ENCODE measurements at places on chromosomes 6 and 20.

GRCh38 chr6:32868257-32868788 lies 14.3 kb downstream of the PSMB9 start:
- DNase-seq, result peak; percentile 74

DNA sequence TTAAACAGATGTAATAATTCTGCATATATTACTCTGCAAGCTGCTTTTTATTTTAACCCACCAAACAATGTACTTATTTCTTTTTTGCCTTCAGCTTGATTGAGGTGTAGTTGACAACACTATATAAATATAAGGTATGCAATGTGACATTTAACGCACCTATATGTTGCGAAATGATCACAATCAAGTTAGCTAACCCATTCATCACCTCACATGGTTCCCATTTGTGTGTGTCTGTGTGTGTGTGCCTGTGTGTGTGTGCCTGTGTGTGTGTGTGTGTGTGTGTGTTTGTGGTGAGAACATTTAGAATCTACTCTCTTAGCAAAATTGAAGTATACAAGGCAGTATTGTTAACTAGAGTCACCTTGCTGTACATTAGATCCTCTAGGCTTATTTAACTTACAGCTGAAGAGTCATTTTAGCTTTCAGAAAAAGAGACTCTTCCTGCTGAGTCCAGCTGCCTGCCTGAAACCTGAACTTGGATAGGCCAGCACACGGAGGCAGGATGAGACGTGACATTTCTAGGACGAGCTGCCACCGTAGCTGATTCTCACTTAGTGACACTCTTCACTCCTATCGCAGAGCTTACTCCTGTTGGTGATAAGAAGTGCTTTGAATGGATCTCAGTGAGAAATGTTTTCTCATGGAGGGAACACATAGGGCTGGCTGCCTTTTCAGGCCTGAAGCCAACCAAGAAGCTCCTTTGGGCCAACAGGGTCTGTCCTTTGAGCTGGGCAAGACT lies 126.5 kb upstream of the RIPOR2 start:
- no peak for DNase-seq

DNA sequence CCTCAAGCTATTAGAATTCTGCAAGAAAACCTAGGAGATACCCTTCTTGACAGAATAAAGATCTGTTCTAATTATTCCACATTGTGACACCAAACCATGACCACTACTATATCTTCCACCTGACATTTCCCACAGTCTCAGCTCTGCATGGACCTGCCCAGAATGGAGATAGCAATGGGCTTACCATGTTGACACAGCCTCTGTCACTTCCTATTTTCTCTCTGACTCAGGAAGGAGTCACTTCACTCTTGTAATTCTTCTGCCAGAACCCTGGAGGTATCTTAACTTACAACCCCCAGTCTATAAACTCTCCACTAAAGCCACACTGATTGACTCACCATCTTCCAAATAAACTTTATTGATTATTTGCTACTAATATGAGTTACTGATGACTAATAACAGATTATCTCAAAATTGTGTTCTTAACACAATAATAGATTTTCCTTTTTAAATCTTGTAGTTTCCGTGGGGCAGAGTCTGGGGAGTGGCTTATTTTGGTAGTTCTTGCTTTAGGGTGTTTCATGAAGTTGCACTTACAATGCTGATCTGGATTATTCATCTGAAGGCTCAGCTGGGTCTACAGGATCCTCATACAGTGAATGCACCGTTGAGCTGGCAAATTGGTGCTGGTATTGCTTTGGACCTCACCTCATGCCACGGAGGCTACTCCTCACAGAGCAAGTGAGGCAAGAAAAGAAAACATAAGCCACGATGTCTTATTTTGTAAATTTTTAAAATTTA lies 869.9 kb downstream of the KIF16B start:
- no peak for DNase-seq

DNA sequence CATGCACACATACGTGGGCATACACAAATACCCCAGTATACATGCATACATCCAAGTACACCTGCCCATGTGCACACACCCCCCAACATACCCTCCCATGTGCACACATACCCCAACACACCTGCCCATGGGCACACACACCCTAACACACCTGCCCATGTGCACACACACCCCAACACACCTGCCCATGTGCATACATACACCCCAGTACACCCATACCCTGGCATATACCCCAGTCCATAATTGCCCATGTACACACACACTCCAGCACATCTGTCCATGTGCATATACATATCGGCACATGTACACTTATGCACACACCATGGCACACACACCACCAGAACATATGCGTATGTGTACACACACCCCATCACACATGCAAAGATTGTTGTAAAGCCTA lies 475.2 kb downstream of the PREX1 start:
- no peak for DNase-seq

- DNase-seq, result no peak
These were observed 1.5 kb upstream of the MAPK13 start for GRCh38 chr6:36128793-36129192.

- DNase-seq, result no peak
These were observed 85.6 kb downstream of the PFDN4 start for GRCh38 chr20:54293526-54293925.

DNA sequence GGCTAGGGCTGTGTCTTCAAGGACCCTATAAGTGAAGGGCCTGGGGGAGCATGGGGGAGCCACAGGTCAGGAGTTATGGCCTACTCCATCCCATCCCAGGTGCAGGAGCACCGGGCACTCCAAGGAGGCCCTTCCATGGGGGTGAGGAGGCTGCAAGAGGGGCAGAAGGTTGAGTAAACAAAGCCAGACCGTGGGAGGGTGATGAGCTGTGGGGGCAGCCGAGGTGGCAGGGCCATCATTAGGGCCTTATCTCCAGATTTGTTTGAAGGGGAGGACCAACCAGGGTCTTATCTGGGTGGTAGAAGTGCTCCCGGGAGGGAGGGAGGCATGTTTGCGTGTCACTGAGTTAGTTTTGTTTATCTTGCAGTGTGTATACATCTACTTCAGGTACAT lies 2.1 kb upstream of the FAM83C start:
- DNase-seq, result no peak

GRCh38 chr6:139161817-139162284 lies 27.0 kb downstream of the HECA start:
- DNase-seq, result peak; percentile 29

- DNase-seq, result no peak
These were observed 98.8 kb downstream of the RTN4IP1 start for GRCh38 chr6:106530502-106530901.

DNA sequence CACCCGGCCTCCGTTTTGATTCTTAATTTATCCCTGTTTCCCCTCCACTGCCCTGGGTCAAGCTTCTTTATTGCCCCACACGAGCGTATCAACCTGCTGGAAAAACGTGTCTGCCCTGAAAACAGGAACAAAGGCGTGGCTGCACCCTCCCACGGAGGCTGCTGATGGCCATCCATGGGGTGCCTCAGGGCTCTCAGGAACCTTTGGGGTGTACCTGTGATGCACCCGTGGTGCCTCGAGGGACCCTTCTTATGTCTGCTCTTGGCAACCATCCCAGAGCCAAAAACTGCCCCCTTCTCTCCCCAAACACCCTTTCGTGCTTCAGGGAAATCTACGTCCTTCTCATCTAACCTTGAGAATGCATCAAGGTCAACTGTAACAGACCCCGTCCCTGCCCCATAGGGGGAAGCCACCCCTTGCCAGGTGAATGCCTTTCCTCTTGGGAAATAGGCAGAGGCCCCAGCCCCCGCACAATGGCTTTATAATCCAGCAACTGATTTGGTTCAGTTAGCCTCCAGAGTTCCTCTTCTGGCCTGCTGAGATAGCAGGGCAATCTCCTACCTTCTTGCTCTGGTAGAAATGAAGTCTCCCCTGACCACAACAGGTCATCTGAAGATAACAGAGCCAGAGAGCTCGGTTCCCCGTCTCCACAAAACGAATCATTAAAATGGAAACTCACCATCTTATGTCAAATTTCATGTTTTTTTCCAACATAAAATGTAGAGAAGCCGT lies 29.4 kb downstream of the PSMG4 start:
- no peak for DNase-seq

DNA sequence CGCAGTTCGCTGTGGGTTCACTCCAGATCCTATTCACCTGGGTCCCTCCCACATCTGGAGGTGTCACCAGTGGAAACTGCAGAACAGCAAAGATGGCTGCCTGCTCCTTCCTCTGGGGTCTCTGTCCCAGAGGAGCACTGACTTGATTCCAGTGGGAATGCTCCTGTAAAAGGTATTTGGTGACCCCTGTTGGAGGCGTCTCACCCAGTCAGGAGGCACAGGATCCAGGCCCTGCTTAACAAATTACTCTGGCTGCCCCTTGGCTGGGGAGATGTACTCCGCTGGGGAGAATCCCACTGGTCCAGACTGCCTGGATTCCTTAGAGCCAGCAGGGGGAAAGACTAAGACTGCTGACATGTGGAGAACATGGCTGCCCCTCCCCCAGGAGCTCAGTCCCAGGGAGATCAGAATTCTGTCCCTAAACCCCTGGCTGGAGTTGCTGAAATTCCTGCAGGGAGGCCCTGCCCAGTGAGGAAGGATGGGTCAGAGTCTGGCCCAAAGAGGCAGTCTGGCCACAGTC lies 483.0 kb downstream of the CBLN4 start:
- no peak for DNase-seq

DNA sequence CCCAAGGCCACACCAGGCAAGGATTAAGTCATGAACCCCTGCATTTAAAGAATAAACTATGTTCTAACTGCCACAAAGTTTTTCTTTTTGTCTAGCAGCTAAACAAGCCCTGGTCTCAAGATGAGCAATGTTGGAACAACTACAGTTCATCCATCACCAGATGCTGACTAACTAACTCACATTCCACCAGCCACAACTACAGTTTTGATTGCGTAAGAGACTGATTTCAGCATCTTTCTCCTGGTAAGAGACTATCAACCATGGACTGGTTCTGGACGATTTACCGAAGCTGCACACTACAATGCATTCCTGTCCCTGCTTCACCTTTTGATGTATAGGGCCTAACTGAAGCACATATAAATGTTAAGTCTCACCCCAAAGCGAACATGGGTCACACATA lies 43.0 kb downstream of the F13A1 start:
- DNase-seq, result no peak

- no peak for DNase-seq
These were observed 20.7 kb downstream of the TXLNB start for GRCh38 chr6:139271056-139271455.

DNA sequence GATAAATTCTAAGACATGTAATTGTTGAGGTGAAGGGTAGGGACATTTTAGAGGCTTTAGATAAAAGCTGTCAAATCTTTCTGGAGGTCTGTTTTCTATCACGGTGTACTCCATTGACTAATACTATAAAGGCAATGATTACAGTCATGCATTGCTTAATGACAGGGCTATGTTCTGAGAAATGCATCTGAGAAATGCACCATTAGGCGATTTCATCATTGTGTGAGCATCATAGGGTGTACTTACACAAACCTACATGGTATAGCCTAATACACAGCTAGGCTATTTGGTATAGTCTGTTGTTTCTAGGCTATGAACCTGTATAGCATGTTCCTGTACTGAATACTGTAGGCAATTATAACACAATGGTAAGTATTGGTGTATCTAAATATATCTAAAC lies 71.3 kb upstream of the FYN start:
- no peak for DNase-seq

GRCh38 chr6:164216839-164217238 lies 802.3 kb downstream of the QKI start:
- no peak for DNase-seq

GRCh38 chr20:7231303-7231702 lies 463.8 kb downstream of the BMP2 start:
- DNase-seq, result no peak

DNA sequence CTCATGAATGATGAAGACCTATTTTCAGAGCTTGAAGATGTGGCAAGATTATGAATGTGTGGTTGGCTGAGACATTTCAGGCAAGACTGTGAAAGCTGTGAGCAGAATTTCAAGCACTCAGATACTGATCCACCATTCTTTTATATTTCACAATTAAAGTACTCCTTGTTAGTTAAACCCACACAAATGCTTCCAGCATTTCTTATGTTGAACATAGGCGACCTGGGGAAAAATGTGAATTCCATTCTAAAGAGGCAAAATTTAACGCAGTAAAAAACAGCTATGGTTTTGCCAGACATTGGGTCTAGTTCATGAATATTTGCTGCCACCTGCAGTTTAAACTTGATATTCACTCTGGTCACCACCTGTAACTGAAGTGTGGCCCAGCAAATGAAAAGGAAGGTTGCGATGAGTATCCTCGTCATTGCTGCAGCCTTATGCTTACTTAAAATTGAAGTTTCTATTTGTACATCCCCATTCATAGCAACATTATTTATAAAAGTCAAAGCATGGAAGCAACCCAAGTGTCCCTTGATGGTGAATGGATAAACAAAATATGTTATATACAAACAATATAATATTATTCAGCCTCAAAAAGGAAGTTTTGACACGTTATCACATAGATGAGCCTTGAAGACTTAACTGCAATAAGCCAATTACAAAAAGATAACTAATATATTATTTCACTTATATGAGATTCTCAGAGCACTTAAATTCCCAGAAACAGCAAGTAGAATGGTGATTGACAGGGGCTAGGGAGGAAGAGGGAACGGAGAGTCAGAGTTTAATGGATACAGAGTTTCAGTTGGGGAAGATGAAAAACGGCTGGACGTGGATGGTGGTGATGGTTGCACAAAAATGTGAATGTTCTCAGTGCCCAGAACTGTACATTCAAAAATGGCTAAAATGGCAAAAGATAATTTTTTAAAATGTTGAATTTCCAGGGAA lies 32.4 kb upstream of the FAM184A start:
- no peak for DNase-seq

GRCh38 chr6:8481727-8482126 lies 46.4 kb upstream of the SLC35B3 start:
- no peak for DNase-seq

GRCh38 chr6:153625089-153625488 lies 414.0 kb upstream of the OPRM1 start:
- DNase-seq, result no peak

- DNase-seq, result no peak
These were observed 9.9 kb downstream of the PRIM2 start for GRCh38 chr6:57327311-57327710.

- DNase-seq, result no peak
These were observed 38.1 kb downstream of the B4GALT5 start for GRCh38 chr20:49675368-49676151.

- no peak for DNase-seq
These were observed 1.7 kb downstream of the SLC22A3 start for GRCh38 chr6:160349814-160350350.

- DNase-seq, result no peak
These were observed 646 bp upstream of the CPNE5 start for GRCh38 chr6:36839749-36840431.

- DNase-seq, result no peak
These were observed 50.0 kb downstream of the GJA10 start for GRCh38 chr6:89944181-89944755.

DNA sequence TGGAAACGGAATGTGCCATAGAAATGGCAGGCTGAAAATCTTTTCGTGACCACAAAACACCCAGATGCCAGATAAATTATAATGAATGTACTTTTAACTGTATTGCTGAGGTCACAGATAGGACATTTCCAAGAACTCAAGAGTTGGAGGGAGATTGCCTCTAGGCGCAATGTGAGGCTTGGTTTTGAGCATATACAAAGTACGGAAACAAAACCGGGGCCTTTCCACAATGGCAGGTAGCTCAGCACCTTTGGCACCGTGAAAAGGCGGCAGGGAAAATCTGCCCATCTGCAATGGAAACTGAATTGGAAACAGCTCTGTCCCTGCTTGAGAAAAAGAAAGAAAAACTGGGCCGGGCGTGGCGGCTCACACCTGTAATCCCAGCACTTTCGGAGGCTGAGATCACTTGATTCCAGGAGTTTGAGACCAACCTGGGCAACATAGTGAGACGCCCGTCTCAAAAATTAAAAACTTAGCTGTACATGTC lies 10.5 kb upstream of the C20orf144 start:
- no peak for DNase-seq

Measured in activated T-helper 1 cell treated with anti-CD3 and anti-CD28 coated beads, Interleukin-2, amount 50 U/mL, for 16 hours (primary cell).